NCI-H774 (cell line): ENCODE measurements at places on chromosomes 13 and 19.

GRCh38 chr13:80841414-80841813 lies 500.5 kb upstream of the SPRY2 start:
- DNase-seq, result no peak

DNA sequence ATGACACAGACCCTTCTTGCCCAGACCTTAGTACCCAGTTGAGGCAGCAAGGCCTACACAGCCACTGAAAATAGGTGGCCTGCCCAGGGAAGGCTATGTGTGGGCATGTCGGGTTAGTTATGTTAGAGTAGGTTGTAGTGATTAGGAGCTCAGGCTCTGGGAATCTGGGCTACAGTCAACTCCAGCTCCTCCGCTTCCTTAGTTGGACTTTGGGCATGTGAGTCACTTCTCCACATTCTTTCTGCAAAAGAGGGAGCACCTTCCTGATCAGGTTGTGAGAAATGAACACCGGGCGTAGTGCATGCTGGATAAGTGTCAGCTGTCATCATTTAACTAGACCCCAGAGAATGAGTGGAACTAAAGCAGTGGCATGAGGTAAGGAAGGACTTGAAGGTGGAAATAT lies 64.8 kb downstream of the ARHGAP35 start:
- DNase-seq, result no peak

DNA sequence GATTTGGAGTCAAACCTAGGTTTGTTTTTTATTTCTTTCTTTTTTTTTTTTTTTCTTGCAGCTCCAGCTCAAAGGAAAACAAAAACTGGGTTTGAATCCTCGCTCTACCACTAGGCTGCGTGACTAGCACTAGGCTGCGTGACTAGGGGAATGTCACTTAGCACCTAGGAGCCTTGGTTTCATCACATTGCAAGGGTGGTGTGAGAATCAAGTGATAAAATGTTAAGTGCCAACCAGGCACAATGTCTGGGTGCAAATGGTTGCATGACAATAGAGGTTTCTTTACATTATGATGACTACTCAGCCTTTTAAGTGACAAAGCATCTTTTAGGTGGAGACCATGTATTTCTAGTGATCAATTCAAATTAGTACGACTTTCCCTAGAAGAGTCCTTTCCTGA lies 27.9 kb downstream of the RCBTB2 start:
- no peak for DNase-seq

DNA sequence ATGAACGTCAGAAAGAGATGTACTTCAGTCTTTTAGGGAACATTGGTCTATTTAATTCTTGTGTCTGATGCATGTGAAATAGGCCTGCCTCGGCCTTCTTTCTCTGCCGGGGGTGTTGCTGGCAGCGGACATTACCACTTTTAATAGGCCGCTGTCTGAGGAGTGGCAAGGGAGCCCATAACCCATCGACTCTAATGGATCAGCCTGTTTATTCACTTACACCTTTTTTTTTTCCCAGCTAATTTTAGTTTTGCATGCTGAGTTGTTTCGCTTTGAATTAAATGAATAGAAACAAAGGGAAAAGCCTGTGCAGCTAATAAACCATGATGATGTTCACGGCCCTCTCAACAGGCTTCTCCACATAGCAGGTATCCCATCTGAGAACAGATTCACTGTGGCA lies 78.4 kb downstream of the KCTD15 start:
- DNase-seq, result no peak

- no peak for DNase-seq
Measured at GRCh38 chr13:102930566-102930965, 84.7 kb downstream of the ERCC5 start.

DNA sequence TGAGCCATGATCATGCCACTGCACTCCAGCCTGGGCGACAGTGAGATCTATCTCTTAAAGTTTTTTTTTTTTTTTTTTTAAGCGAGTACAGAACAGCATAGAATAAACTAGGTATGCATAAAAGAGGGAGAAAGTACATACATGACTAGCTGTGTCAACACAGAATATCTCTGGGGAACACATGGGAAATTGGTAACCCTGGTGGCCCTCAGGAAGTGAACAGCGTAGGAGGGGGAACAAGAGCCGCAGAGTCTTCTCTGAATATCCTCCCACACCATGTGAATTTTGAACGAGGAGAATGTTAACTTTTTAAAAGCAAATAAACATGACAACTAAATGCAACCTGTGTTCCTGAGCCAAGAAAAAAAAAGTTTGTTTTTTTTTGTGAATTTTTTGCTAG lies 15.2 kb downstream of the PHLDB3 start:
- no peak for DNase-seq

DNA sequence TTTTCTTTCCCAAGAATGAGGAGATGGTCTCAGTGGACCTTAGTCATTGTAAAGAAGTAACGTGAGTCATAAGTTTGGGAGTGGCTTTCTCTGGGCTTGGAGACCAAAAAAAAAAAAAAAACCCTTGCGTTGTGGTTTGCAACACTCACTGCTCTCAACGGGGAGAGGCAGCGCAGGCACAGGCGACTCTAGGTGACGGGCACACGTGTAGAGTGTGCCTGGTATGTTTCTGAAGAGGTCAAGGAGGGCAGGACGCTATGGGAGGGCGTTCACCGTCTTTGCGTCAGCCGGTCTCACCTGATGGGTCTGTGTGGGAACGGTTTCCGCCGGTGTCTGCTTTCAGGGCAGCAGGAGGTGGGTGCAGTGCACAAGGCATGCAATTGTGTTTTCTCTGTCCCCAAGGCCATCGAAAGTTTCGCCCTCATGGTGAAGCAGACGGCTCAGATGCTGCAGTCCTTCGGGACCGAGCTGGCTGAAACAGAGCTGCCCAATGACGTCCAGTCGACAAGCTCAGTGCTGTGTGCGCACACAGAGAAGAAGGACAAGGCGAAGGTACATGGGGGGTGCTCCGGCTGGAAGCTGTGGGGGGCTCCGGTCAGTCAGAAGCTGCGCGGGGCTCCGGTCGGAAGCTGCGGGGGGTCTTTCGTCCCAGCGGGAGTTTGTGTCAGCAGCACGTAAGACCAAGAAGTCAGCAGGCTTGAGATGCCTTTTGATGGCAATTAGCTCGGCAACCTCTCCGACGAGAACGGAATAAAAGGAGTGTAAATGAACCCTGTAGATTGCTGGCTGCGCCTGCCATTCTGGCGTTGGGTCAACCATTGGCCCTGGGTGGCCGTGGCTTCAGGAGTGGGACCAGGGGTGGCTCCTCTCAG lies 40.8 kb upstream of the F7 start:
- DNase-seq, result no peak

GRCh38 chr13:34634448-34634847 lies 307.6 kb upstream of the NBEA start:
- no peak for DNase-seq

- no peak for DNase-seq
Measured at GRCh38 chr13:101944521-101944920, 457.3 kb downstream of the FGF14 start.
